Brain pericyte (primary cell): ENCODE measurements at places on chromosomes 1 and 21.

DNA sequence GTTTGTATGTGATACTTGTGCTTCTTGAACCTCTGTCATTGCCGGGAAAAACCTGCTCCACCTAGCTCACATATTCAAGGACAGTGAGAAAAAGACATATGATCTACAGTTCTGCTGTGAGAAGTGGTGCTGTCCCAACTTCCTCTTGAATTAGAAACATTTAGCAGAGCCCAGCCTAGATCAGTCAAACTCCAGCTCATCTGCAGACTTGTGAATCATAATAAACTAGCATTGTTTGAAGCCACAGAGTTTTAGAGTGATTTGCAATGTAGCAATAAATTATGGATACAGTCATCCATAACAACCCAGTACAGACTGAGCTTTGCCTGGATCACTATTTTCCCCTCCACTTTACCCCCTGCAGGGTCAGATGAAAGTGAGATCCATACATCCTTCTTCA, 497.8 kb downstream of the PLA2G4A start:
- no peak for DNase-seq

DNA sequence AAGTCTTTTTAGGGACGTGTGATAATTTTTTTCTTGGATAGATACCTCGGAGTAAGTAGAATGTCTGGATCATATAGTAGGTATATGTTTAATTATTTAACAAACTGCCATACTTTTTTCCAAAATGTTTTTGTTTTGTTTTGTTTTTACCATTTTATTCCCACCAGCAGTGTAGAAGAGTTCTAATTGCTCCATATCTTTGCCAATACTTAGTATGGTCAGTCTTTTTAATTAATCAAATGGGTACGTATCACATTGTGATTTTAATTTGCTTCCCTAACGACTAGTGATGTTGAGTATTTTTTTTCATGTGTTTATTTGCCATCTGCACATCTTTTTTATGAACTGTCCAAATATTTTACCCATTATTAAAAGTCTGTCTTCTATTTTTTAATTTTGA, 23.6 kb upstream of the KCNJ6 start:
- no peak for DNase-seq

GRCh38 chr1:94031154-94031553, 89.8 kb downstream of the ABCA4 start:
- DNase-seq = no peak

DNA sequence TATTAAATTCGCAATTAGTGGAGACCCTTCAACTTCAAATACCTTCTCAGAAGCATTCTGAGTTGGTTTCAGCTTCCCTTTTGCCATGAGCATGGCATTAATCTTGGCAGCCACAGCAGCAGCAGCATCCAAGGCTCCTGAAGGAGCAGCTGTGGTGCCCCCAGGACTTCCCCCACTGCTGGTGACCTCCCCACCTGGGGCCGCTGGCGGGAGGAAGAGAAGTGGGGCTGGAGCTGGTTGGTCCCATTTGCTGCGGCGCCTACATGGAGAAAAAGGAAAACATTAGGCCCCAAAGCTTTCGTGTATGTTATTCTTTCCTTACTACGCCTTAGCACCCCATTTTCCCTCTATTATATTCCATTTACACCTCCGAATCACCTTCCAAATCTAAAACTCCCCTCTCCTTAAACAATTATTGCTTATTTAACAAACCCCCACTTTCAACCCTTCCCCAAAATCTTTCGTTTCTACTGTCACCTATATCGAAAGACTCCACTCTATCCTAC, 569 bp downstream of the KHDC4 start:
- no peak for DNase-seq

GRCh38 chr1:1221887-1222574, 8.1 kb upstream of the TNFRSF4 start:
- DNase-seq = no peak

DNA sequence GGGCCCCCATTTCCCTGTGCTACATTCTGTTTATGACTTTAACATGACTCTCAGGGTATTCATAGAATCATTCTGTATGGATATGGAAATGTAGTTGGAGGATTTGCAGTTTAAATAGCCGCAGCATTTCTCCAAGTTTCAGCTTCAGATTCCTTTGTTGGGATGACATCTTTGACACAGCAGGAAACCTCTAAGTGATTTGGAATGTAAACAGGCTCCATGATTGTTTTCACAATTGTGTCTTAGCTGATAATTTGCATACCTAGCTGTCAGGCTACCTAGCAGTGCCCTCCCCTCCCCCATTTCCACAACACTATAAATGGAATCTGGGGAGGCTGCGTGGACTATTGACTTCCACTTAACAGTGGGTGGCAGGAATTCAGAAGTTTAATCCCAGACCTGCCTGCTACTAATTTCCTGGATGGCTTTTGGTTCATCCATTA, 290.2 kb downstream of the HLX start:
- no peak for DNase-seq

GRCh38 chr1:208344202-208344857, 100.1 kb upstream of the PLXNA2 start:
- no peak for DNase-seq

GRCh38 chr1:57017200-57017599, 51.4 kb upstream of the C8B start:
- no peak for DNase-seq

- DNase-seq = no peak
These were observed 71.8 kb upstream of the ARHGAP29 start for GRCh38 chr1:94309216-94309615.

- DNase-seq = peak; percentile 2
These were observed 74.4 kb downstream of the CLCA4 start for GRCh38 chr1:86621286-86621685.

DNA sequence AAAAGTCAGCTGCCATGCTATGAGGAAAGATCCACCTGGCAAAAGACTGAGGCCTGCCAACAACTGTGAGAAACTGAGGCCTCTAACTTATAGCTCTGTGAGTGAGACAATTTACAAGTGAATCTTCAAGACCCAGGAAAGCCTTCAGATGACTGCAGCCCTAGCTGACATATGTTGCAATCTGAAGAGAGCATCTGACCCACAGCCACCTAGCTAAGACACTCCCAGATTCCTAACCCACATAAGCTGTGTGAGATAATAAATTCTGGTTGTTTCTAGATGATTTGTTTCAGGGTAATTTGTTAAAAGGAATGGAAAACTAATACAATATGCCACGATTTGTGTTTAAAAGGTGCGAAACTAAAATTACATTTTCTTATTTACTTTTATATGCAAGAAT, 55.1 kb downstream of the HFM1 start:
- DNase-seq = no peak

GRCh38 chr1:192571668-192572067, 3.9 kb upstream of the RGS1 start:
- no peak for DNase-seq

GRCh38 chr21:44986471-44987291, 46.9 kb downstream of the SLX9 start:
- DNase-seq = no peak

DNA sequence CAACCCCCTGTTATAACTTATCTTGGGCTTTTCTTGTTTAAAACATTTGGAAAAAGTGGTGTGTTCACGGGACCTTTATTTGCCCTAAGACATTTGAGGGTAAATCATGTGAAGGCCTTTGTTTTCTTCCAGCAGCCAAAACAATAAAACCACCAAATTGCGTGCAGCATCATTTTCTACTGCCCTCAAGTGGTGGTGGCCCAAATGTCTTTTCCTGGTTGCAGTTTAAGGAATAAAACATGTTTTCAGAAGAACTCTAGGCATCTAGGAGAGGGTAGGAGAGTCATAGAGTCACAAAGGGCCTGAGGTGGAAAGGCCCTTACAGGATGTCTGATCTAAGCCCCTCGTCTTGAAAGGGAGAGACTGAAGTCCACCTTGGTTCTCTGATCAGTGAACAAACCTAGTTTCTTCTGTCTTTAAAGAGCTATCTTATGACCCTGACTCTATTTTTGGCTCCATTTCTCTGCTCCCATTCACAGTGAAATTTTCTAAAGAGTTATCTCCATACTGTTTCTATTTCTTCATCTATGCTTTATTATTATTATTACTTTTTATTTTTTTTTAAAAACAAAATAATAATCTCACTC, 16.0 kb upstream of the EPS15 start:
- peak; percentile 50 for DNase-seq

GRCh38 chr1:109769330-109770078, 5.8 kb upstream of the EPS8L3 start:
- no peak for DNase-seq

DNA sequence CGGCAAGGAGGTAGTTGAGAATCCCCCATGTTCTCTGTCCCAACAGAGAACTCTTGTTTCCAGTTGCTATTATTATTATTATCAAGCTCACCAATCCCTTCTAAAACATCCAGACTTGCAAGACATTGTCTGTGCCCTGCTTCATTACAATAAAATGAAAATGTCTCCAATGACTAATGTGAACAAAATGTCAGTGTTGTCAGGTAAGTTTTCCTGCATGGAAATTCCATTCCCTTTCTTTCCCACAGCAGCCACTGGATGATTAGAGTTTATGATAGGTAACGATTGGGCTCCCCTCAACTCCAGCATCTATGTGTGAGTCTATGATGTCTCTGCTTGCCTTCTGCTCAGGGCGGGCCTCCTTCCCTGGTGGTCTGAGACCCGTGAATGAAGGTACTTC, 8.9 kb upstream of the DYRK1A start:
- no peak for DNase-seq

DNA sequence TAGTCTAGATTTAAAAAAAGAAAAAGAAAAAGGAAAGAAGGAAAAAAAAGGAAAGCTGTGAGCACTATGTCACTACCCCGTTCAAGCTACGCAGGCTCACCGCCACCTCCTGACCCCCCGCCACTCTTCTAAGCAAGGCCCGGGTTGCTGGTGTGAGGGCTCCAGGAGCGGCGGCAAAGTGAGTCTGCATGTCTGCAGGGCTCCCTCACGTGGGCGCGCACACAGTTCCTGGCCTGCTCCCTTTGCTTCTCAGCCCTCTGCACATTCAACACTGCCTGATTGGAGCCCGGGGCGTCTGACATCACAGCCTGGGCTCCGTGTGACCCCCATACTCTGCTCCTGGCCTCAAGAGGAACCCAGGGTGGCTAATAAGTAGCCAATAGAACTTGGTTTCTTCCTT, 81.4 kb upstream of the TLR5 start:
- DNase-seq = no peak

DNA sequence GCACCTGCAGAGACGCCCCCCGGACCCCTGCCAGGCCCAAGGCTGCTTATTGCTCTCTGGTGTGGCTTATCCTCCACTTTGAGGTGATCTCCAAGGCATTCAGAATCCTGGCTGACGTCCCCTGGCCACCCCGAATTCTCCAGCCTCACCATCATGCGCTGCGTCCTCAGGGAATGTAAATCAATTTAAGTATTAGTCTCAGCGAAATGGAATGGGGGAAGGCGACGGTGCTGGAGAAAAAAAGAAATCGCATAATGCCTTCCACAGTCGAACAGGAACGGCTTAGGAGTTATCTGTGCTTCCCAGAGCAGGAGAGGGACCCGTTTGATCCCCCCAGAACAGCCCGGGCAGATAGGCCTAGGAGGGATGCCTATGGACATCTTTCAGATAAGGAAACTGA, 2.9 kb downstream of the EPHA8 start:
- DNase-seq = no peak

DNA sequence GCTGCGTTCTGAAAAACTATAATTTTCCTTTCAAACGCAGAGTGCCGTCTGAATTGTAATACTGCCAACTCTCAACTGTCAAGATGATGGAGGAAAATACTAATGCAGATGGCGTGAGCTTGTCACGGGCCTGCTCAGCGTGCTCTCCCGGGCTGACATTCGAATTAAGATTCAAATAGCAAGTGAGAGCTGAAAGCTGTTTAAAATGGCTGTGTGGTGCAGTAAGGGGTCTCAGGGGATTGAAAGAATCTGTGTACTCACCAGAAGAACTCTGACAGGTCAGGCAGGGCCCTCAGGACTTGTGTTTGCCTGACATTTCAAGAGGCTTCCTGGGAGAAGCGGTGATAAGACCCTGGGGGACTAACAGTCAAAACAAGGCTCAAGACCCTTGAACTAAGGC, 33.1 kb downstream of the ZMYND12 start:
- no peak for DNase-seq

DNA sequence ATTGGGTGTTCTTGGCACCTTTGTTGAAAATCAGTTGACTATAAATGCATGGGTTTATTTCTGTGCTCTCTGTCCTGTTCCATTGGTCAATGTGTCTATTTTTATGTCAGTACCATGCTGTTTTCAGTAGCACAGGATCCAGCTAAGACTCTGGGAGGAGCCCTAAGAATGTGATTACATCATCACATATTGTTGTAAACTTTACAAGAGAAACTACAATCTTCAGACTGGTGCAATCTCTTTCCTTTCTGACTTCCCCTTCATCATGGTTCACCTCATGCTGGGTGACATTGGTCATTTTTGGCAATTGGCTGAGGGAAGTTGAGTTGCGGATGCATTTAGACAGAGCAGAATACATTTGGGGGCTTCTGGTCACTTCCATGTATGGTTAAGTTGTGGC, 88.4 kb downstream of the C21orf91 start:
- no peak for DNase-seq

DNA sequence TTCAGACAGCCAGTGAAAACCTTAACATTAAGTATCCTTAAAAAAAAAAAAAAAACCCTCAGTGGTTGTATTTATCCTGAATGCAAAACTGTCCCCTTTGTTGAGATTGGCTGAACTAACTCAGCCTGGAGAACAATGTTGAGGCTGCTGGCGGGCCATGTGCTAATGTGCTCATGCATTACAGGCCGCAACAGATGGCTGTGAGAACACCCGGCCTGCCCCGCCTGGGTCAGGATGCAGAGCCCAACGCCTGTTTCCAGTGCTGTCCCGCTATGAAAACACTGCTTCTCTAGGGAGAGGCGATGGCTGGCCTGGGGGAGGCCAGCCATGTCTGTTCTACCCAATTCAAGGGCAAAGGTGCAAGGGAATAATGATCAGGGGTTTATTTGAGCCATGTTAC, 13.8 kb downstream of the OLIG2 start:
- no peak for DNase-seq

DNA sequence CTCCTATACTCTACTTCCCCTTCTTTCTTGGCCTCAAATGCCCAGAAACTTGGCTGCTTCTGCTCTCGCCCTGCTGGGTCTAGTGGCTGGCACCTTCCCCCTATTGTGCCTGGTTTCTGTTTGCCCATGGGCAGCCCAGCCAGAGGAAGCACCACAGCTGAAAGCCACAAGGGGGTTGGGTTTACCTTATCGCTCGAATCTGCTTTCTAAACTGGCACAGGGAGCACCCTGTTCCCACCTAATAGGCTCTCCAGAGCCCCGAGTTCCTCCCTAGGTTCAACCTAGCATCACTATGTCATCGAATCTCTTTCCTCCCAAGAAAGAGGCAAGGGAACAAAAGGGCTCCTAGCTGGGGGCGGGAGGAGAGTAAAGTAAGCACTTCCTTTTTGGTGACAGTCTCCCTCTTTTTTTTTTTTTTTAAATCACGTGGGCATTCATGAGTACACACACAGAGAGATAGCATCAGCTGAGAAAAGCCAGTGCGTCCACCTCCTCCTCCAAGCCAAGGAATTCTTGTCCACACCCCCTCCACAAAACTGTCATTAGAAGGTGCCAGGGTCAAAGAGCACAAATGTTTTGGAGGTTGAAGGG, 72.8 kb downstream of the PLEKHA6 start:
- no peak for DNase-seq
